ENCODE measurements at places on chromosomes 7 and 10.

DNA sequence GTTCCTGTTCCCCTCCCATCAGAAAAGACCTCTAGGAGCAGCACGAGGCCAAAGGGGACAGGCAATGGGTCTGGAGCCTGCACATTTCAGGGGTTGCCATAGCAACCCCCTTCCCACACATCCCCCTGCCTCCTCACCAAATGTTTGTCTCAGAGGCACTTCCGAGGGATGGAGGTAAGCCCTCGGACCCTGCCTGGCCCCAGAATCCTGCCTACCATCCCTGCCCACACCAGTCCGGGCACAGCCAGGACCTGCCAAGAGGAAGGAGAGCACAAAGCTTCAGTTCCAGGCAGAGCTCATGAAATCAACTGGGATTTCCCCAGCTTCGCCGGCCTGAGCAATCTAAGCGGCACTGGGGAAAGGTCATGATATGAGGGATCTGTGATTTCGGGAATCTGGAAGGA is 175.0 kb upstream of the PLXNA4 start:
- DNase-seq: no peak

DNA sequence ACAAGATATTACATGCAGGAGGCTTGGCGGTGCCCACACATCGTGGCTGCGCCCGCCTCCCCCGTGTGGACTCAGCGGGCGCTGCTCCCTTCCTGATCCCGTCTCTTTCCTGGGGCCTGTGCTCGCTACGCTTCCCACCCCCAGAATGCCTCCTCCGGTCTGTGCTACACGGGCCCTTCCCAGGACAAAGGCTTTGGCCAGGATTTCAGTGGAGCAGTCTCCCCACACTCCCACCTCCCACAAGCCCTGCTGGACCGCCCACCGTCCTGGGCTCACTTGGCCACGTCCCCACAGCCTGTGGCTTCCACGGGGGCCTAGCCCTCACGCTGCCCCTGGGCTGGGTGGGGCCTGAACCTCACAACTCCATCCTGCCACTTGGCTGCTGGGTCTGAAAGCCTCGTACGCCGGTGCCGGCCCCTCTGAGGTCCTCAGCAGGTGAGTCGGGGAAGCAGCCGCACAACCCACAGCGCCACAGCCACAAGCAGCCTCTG is 17.3 kb downstream of the CFAP46 start:
- DNase-seq: no peak

GRCh38 chr7:36862771-36863261 is 138.5 kb upstream of the AOAH start:
- no peak for DNase-seq

DNA sequence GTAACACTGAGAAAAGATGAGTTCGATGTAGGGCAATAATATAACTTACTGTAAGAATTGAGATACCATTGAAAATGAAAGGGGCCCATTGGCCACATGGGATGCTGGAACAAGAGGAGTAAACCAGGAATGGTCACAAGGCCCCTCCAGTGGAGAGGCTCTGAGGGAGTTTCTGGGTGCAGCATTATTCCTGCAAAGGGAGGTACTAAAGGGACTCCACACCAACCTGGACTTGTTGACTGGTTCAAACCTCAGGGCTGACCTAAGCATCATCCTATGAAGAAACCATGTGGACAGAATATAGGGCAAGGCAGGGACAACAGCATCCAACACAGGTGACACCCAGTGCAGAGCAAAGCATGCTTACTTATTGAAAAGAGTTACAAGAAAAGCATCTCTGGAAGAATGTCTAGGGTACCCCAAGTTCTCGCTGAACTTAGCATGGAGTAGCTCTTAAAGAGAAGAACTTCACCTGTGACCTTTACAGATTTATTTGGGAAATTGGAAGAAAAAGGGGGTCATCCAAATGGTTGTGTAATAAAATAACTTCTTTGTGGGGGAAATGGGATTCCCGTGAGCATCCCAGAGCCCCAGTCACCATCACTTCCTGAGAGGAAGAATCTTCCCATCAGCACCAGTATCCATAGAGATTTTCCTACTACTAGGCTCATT is 34.7 kb downstream of the PRSS2 start:
- no peak for DNase-seq

- no peak for DNase-seq
These were observed 76.6 kb upstream of the TNRC18 start for GRCh38 chr7:5500056-5500776.
